ENCODE measurements at places on chromosomes 12 and 14. TPM values are rescaled to one million over a fixed set of nuclear protein-coding genes. Genes with fewer than 3 reads are reported as not detected.

DNA sequence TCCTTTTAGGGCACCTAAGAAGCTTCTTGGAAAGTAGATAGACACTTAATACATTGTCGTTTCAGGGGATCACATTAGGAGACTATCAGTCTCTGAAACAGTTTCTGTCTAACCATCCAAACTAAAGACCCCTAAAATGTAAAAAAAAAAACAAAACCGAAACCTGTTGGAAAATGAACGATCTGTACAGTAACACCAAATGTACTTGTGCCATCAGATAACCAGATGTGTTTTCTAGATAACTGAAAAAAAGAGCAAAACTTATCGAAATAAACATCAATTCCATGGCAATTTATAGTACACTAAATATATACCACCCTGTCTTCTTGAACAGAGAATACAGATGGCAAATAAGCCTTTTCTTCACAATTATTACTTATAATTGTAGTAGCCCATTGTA lies 2.1 kb downstream of the LDHB start:
- peak overlapping the region; percentile 95 for H3K27ac ChIP-seq
- H3K36me3 ChIP-seq: peaks cover 36% of the 10 kb centered on the region
- DNase-seq: no peak
- H3K4me3 ChIP-seq: peak overlapping the region; percentile 83
- H3K4me1 ChIP-seq: peaks cover 53% of the 10 kb centered on the region

- H3K4me3 ChIP-seq: no peak overlapping the region
- no peak for DNase-seq
- H3K27me3 ChIP-seq: no peaks in the 10 kb centered on the region
- H3K36me3 ChIP-seq: no peaks in the 10 kb centered on the region
These were observed 60.1 kb downstream of the TAOK3 start for GRCh38 chr12:118312578-118312977.

GRCh38 chr14:77882098-77882497 lies 82.2 kb downstream of the ADCK1 start:
- H3K4me1 ChIP-seq: peaks cover 4% of the 10 kb centered on the region
- DNase-seq: no peak
- H3K4me3 ChIP-seq: no peak overlapping the region
- no peaks in the 10 kb centered on the region for H3K27me3 ChIP-seq

Gene NANOG
- not detected for total RNA-seq

- no peak overlapping the region for H3K27ac ChIP-seq
- no peaks in the 10 kb centered on the region for H3K36me3 ChIP-seq
- no peaks in the 10 kb centered on the region for H3K4me1 ChIP-seq
These were observed 430.2 kb upstream of the SEL1L start for GRCh38 chr14:81963846-81964245.

GRCh38 chr12:45034861-45035265 lies 16.0 kb downstream of the DBX2 start:
- no peak overlapping the region for H3K4me3 ChIP-seq
- no peaks in the 10 kb centered on the region for H3K4me1 ChIP-seq
- H3K27me3 ChIP-seq: no peaks in the 10 kb centered on the region
- H3K27ac ChIP-seq: no peak overlapping the region
- no peak for DNase-seq

DNA sequence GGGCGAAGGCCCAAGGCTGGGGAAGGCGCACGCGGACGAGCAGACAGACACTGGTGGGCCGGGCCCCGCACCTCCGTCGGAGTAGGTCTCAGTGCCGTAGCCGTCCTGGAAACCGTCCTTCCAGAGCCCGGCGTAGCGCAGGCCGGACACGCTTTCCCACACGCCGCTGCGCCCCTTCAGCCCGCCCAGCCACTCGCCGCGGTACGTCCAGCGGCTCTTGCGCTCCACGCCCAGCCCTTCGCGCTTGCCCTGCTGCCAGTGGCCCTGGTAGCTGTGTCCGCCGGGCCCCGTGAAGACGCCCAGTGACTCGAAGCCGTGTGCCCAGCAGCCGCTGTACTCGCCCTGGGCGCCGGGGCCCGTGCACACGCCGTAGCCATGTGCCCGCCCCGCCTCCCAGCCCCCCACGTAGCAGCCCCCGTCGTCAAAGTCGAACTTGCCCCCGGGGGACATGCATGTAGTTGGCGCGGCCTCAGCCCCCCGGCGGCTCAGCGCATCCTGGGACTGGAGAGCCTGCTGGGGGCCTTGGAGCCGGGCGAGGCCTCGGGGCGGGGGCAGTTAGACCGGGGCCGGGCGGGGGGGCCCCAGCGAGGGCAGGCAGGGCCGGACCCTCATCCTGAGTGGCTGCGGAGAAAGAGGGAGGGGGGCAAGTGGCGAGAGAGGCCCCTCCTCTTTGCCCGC lies 1.4 kb downstream of the JPH4 start:
- peak overlapping the region; percentile 35 for H3K4me3 ChIP-seq
- DNase-seq: no peak
- H3K36me3 ChIP-seq: no peaks in the 10 kb centered on the region
- peaks cover 34% of the 10 kb centered on the region for H3K4me1 ChIP-seq
- H3K27me3 ChIP-seq: peaks cover 42% of the 10 kb centered on the region
- no peak overlapping the region for H3K27ac ChIP-seq

Gene TSPAN19
- not detected for total RNA-seq

DNA sequence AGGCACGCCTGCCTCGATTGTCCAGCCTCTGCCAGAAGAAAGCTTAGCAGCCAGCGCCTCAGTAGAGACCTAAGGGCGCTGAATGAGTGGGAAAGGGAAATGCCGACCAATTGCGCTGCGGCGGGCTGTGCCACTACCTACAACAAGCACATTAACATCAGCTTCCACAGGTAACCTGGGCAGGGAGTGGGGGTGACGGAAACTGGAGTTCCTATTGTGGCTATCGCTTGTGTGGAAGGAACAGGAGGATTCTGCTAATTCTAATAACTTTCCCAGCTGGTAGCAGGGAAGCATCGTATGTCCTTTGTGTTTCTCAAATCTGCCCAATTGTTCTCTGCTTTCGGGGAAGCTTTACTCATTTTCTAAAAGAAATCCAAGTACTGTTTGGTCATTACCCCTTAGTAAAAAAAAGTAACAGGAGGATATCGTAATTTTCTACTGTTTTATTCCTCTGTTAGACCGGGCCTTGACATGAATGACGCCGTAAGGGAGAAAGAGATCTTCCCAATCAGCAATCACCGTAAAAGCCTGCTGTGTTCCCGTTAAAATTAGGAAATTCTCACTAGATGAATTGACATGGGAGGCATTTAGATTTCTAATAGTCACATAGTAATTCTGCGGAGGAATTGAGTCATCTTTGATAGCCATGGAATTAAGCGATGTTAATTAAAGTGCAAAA lies 449 bp downstream of the THAP2 start:
- DNase-seq: no peak
- H3K4me3 ChIP-seq: peak overlapping the region; percentile 77
- no peaks in the 10 kb centered on the region for H3K27me3 ChIP-seq
- peaks cover 36% of the 10 kb centered on the region for H3K4me1 ChIP-seq
- H3K36me3 ChIP-seq: peaks cover under 1% of the 10 kb centered on the region

DNA sequence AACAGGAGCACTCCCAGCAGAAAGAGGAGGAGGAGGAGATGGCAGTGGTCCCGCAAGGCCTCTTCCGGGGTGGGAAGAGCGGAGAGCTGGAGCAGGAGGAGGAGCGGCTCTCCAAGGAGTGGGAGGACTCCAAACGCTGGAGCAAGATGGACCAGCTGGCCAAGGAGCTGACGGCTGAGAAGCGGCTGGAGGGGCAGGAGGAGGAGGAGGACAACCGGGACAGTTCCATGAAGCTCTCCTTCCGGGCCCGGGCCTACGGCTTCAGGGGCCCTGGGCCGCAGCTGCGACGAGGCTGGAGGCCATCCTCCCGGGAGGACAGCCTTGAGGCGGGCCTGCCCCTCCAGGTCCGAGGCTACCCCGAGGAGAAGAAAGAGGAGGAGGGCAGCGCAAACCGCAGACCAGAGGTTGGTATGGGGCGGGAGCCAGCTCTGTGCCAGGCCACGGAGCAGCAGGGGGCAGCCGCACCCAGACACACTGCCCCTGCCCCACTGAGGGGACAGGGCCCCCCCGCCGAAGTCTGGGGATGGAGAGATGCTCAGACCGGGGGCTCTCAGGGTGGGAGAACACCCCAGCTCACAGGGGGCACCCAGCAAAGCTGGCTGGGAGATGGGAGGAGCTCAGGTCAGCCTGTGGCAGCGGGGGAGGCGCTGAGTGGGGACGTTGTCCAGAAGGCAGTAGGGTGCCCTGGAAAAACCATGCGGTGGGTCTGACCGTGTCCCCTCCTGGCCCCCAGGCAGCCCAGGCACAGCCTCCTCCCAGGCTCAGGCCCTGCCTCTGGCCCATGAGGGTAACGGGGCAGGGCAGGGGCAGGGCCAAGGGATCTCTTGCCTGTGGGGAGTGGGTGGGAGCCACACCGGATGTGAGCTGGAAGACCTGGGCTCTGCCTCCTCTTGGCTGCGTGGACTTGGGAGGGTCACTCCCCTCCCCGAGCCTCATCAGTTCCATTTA lies 9.8 kb downstream of the CHGA start:
- no peaks in the 10 kb centered on the region for H3K27me3 ChIP-seq
- DNase-seq: no peak
- peaks cover 33% of the 10 kb centered on the region for H3K36me3 ChIP-seq
- no peaks in the 10 kb centered on the region for H3K4me1 ChIP-seq
- no peak overlapping the region for H3K4me3 ChIP-seq

GRCh38 chr14:77869340-77869739 lies 69.4 kb downstream of the ADCK1 start:
- H3K27ac ChIP-seq: no peak overlapping the region
- no peaks in the 10 kb centered on the region for H3K4me1 ChIP-seq
- H3K36me3 ChIP-seq: no peaks in the 10 kb centered on the region
- no peak for DNase-seq
- no peak overlapping the region for H3K4me3 ChIP-seq

GRCh38 chr12:100199347-100200149 lies 1.1 kb upstream of the ACTR6 start:
- DNase-seq: no peak
- no peaks in the 10 kb centered on the region for H3K27me3 ChIP-seq
- H3K4me3 ChIP-seq: peak overlapping the region; percentile 91
- H3K36me3 ChIP-seq: peaks cover 20% of the 10 kb centered on the region
- H3K4me1 ChIP-seq: peaks cover 41% of the 10 kb centered on the region
